ENCODE measurements at places on chromosomes 3 and 15.

DNA sequence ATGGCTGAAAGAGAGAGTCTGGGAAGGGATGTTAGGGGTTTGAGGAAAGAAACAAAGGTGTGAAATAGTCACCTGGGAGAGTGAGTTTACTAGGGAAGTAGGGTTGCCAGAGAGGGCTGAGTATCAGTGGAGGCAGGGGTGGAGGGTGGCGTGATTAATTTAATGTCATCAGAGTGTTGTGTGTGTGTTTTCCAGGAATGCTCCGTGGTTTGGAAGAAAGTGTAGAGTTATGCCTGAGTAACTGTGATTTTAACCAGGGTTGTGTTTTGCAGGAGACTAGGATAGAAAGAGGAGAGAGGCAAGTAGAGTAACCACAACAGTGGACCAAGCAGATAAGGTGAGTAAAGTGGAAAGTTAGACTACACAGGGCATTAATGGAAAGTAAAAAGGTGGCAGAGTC lies 27.2 kb downstream of the PLD1 start:
- no peak for DNase-seq

DNA sequence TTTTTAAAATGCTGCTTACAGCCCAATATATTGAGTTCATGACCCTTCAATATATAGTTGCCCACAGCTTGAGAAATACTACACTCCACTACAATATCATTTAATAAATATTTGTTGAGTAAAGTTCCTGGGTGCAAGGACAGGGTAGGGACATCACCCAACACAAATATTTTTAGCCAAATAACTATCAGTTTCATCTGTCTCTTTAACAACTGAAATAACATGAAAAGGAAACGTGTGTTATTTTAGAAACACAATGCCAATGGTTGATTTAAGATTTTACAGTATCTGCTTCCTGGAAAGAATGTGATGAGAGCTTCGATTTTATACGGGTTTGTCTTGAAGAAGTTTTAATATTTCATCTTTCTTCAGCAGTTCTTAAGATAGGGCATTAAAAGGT lies 67.7 kb upstream of the CDV3 start:
- DNase-seq, result no peak

- DNase-seq, result no peak
These were observed 61.5 kb downstream of the OSBPL10 start for GRCh38 chr3:31919528-31919927.

- DNase-seq, result no peak
These were observed 169.7 kb downstream of the KCNMB2 start for GRCh38 chr3:178705925-178706324.

GRCh38 chr3:136740351-136740958 lies 11.7 kb downstream of the STAG1 start:
- DNase-seq, result no peak

GRCh38 chr3:14453876-14454638 lies 51.7 kb downstream of the SLC6A6 start:
- no peak for DNase-seq

- no peak for DNase-seq
These were observed 5.4 kb downstream of the UBE2E1 start for GRCh38 chr3:23811185-23811527.

DNA sequence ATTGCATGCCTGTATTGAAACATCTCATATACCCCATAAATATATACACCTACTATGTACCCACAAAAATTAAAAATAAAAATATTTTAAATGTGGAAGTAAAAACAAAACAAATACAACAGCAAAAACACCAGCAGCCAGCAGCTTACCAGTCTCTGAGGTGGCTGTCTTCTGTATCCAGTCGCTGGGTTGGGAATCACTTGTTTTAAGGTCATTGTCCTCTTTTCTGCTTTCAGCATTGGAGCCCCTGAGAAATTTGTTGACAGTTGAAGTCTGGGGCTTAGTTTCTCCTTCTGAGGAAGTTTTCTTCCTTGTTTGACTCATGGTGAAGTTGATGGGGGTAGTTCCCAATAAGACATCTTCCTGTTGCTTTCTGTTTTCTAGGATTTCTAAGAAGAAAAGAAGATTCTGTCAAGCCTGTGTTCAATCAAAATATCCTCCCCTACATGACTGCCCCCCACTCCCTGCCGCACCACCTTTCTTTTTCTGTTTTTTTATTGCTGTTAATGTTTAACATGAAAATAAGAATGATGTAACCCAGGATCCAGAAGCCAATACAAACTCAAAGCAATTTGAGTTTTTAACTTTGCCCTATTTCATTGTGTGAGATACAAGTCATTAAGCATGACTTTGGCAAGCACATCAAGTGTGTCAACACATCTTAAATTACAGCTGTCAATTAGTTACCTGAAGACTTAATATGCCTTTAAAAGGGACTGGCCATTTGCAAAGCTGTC lies at the start of gene LRRC31:
Gene LRRC31 (minus strand): TSS at position 452 of the 737 bp plus-strand sequence. CDS start 128 bp downstream, at position 324.
- DNase-seq, result no peak

DNA sequence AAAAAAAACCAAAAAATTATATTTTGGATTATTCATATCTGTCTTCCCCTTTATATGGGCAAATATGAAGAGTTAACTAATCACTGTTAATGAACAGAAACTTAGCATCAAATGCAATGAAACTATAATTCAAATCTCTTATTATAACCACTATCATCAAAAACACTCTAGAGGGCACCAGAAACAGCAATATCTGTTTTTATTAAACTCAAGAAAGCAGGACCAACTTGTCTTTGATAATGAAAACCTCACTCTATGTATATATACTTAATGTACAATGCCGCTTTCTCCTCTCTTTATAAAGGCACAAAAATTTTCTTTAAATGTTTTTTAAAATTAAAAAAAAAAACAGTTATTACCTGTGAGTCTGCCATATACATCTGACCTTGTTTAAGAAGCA lies 92.7 kb downstream of the UACA start:
- DNase-seq, result no peak

DNA sequence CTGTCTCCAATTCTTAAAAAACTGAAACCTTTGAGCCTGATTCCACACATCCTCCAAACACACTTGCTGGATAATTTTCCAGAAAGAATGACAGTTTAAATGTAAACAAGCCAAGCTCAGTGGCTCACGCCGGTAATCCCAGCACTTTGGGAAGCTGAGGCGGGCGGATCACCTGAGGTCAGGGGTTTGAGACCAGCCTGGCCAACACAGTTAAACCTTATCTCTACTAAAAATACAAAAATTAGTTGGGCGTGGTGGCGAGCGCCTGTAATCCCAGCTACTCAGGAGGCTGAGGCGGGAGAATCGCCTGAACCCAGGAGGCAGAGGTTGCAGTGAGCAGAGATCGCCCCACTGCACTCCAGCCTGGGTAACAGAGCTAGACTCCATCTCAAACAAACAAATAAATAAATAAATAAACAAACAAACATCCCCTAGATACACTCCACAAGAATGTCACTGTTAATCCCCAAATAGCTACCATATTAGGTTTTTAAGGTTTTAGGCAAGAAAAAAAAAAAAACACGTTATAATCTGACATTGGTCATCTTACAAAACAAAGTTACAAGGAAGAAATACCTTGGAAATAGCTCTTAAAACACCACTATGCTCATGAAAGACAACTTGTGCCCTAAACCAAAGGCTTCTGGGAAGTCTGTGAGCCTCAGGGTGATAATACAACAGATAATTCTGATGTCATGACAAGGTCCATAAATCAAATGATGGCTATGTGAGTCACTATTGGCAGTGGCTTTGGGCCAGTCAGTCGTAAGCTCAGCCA lies 13.2 kb downstream of the TNIK start:
- DNase-seq, result no peak

DNA sequence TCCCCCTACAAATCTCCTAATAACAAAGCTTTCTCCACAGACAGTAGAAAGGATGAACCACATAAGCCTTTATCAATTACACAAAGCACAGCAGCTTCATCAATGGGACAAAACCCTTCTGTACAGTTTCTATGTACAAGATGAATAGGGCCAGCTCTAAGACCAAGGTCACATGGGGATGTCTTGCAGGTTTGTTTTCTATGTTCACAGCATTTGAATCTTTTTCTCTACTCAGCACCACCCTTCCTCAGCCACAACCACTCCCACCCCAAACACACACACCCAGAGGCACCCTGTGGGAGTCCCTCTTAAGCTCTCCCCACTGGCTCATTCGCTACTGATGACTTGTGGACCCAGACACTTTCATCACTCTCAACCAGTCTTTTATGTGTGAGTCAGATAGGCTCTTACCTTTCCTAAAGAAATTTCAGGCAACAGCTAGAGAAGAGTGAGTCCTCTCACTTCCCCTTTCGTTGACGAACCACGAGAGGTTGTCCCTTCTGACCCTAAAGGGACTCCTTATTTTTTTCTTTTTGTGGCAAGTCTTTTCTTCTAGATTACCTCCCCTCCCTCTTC lies 57.9 kb downstream of the ARHGAP31 start:
- peak; percentile 6 for DNase-seq

DNA sequence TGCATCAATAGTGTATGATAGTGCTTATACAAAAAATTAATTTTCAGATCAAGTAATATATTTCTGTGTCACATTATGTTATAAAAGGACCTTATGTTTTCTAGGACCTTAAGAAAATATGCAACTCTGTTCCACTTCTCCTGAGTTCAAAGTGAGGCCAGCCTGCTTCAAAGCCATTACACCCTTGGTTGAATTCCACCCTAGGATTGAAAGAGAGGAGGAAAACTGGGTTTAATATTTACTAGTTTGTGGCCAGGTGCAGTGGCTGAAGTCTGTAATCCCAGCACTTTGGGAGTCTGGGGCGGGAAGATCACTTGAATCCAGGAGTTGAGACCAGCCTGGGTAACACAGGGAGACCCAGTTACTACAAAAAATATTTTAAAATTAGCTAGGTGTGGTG lies 32.9 kb upstream of the NR1I2 start:
- DNase-seq, result no peak

- DNase-seq, result no peak
These were observed 20.4 kb downstream of the SLC7A14 start for GRCh38 chr3:170565495-170565894.

GRCh38 chr15:71139241-71139640 lies 24.0 kb downstream of the THSD4 start:
- DNase-seq, result no peak

DNA sequence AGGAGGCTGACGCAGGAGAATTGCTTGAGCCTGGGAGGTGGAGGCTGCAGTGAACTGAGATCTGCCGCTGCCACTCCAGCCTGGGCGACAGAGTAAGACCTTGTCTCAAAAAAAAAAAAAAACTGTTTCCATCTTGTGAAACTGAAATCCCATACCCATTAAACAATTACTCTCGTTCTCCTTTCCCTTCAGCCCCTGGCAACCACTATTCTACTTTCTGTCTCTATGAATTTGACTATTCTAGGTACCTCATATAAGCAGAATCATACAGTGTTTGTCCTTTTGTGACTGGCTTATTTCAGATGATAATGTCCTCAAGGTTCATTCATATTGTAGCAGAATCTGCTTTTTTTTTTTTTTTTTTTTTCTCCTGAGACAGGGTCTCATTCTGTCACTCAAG lies 51.5 kb upstream of the UBE2E1 start:
- no peak for DNase-seq

DNA sequence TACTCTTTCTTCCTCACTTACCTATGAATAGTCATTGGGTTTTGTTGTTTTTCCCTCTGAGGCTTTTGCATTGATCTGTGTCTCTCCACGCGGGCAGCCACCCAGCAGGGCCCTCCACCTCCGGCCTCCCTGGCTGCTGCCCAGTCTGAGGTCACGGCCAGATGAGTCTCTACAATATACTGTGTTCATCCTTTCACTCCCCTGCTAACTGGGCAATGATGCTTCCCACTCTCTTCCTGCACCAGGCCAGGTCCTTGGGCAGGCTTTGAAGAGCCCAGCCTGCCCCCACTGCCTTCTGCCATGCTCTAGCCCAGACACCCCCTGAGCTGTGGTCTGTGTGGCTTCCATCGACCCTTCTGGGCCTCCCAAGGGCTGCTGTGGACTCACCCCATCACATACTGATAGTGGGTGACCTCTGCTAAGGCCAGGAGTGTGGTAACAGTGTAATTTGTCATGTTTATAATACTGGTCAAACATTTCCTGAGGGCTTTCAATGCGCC lies 18.0 kb downstream of the PDIA5 start:
- DNase-seq, result no peak

DNA sequence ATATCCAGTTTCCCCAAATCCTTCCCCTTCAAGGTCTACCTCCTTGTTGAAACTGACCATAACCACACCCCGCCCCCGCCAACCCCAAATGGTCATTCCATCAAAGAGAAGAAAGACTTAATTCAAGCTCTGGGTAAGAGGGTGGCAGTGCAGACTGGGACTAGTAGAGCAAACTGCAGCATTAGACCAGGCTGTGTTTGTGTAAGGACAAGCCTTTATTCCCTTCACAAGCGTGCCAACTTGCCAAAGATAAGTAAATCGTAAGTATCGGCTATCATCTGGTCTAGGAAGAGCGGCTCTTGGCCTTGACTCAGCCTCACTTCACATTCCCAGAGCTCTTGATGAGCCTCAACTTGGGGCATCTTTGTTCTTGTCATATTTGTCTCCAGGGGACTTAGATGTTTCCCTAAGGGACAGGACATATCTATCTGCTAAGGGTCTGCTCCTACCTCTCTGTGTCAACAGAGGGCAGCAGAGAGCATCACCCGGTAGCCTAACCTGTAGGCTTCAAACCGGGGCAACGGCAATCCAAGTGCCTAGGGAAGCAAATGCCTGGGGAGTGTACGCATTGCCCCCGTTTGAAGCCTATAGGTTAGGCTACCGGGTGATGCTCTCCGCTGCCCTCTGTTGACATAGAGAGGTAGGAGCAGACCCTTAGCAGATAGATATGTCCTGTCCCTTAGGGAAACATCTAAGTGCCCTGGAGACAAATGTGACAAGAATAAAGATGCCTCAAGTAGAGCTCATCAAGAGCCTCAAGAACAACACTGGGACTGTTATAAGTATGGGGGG lies 8.9 kb upstream of the MAP3K13 start:
- DNase-seq, result peak; percentile 15

DNA sequence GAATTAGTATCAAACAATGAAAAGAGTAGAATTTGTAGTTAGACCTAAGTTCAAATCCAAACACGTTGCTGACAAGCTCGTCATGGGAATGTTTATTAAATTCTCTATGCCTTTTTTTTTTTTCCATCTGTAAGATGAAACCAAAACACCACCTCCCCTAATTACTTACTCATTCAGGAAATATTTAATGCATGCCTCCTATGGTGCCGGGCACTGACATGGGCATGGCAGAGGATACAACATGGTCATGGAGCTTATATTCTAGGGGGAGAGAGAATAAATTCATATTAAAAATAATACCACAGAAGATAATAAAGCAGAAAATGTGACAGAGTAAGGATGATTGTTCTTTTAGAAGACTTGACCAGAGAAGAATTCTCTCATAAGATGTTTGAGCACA lies 215.8 kb downstream of the RYR3 start:
- DNase-seq, result no peak

- DNase-seq, result no peak
These were observed 79.1 kb upstream of the CGNL1 start for GRCh38 chr15:57297163-57297593.

- no peak for DNase-seq
These were observed 514.4 kb upstream of the ZNF385D start for GRCh38 chr3:22265403-22265802.

GRCh38 chr3:49493901-49494300 lies 23.8 kb downstream of the DAG1 start:
- no peak for DNase-seq

- no peak for DNase-seq
These were observed 137.3 kb downstream of the CACNA2D3 start for GRCh38 chr3:54259636-54260035.

GRCh38 chr3:77342688-77343087 lies 302.8 kb downstream of the ROBO2 start:
- no peak for DNase-seq

GRCh38 chr3:15647611-15648167 lies 46.1 kb downstream of the BTD start:
- DNase-seq, result no peak

- DNase-seq, result no peak
These were observed 168.4 kb upstream of the ARRDC4 start for GRCh38 chr15:97791824-97792792.

- no peak for DNase-seq
These were observed 244.4 kb downstream of the UACA start for GRCh38 chr15:70519004-70519365.

Measured in activated T-helper 1 cell treated with anti-CD3 and anti-CD28 coated beads, Interleukin-2, amount 50 U/mL, for 16 hours (primary cell).